ENCODE measurements at places on chromosomes 11 and 22.

- no peak for DNase-seq
Measured at GRCh38 chr11:10314199-10315072, 9.6 kb downstream of the ADM start.

GRCh38 chr11:99333621-99334020 is 312.9 kb downstream of the CNTN5 start:
- no peak for DNase-seq

- DNase-seq = peak; percentile 49
Measured at GRCh38 chr22:23716811-23717801, 26.3 kb downstream of the RGL4 start.

- DNase-seq = no peak
Measured at GRCh38 chr22:49010901-49011300, 816.8 kb downstream of the BRD1 start.

DNA sequence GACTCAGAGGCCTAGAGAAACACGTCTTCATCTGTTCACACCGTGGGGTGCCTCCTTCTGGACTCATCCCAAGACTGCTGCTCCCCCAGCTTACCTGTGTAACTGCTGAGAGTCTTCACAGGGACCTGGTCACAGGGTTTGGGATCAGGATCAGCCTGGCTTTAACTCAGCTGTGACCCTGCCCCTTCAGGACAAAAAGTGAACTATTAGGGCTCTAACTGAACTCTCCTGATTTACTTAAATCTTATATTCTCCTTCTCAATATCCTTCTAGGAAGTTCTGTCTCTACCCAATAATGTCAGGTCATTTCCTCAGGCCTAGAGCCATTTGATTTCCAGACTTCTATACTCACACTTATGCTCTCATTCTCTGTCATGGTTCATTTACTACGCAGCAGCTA is 108.4 kb downstream of the ZNF280B start:
- no peak for DNase-seq

GRCh38 chr22:46776876-46777608 is 14.6 kb downstream of the TBC1D22A start:
- no peak for DNase-seq
